ENCODE measurements at places on chromosomes 6 and 20.
A peak's percentile ranks its signal among the peaks of the same experiment; 100 is the strongest.

DNA sequence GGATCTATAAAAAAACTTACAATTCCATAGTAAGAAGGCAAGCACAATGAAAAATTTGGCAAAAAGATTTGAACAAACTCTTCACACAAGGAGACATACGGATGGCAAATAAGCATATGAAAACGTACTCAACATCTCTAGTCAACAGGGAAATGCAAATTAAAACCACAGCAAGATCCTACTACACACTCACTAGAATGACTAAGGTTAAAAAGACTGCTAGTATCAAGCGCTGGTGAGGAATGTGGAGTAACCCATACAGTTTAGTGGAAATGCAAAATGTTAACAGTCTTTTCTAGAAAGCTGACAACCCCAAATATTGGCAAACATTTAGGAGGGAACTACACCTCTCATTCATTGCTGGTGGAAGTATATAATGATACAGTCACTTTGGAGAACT, 175.9 kb upstream of the SGK1 start:
- DNase-seq, result no peak

DNA sequence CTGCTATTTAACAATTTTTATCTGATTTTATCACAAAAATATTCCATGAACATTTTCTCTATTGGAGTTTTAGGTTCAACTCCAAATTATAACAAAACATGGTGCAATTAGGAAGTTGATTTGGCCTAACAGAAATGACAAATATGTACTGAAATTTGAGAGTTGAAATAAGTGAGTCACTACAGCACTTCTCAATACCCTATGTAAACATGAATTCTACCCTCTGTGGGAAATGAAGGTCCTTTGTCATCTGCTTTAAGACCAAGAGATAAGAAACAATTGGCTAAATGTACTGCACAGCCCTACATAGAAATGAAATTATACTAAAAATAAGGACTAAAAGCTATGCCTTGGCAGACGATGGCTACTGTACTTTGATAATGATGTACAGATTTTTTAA, 86.2 kb upstream of the BEND6 start:
- DNase-seq, result no peak

GRCh38 chr20:54084727-54085388, 14.5 kb upstream of the BCAS1 start:
- DNase-seq, result no peak

DNA sequence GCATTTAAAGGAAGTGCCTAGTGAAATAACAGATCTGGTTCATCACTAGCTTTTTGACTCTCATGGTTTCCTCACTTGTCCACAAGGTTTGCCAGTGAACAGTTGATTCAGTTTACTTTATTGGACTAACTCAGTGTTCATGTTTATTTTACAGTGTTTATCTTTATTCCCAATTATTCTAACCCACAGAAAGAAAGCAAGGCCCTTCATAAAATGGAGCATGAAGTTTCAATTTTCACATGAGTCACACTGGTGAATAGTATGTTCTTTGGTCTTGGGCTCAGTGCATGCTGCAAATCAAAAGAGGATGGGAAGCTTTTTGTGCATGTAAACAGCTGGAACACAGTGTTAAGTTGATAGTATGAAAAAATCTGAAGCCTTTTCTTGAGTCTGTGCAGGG, 217.6 kb upstream of the HDDC2 start:
- no peak for DNase-seq

DNA sequence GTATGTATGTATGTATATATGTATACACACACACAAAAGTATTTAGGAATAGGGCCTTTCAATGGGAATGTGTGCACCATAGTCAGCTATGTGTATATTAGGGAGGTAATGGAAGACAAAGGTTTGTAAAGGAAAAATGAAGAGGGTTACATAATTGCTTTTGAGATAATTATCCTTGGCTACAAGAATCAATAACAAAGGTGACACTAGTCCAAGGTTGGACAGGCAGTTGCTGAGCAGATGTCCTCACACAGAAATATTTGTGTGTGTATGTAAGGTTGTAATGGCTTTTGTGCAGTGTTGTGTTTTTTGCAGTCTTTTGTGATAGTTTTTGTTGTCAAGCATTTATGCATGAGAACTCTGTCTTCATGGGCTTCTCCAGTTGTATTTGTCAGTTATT, 157.9 kb upstream of the MARCKS start:
- no peak for DNase-seq

GRCh38 chr20:9677100-9677623, 161.7 kb downstream of the PAK5 start:
- no peak for DNase-seq

DNA sequence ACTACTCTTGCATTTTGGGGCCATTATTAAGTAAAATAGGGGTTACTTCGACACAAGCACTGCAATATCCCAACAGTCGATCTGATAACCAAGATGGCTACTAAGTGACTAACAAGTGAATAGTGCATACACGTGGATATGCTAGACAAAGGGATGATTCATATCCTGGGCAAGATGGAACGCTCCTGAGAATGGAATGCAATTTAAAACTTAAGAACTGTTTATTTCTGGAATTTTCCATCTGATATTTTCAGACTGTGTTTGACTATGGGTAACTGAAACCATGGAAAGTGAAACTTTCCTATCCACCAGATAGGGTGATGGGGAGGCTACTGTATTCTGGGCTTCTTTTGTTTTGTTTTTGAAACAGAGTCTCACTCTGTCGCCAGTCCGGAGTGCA, 66.5 kb downstream of the ILRUN start:
- no peak for DNase-seq

GRCh38 chr6:109056661-109057060, 38.0 kb downstream of the SESN1 start:
- no peak for DNase-seq

GRCh38 chr6:110495949-110496348, 19.5 kb upstream of the SLC22A16 start:
- DNase-seq, result no peak

DNA sequence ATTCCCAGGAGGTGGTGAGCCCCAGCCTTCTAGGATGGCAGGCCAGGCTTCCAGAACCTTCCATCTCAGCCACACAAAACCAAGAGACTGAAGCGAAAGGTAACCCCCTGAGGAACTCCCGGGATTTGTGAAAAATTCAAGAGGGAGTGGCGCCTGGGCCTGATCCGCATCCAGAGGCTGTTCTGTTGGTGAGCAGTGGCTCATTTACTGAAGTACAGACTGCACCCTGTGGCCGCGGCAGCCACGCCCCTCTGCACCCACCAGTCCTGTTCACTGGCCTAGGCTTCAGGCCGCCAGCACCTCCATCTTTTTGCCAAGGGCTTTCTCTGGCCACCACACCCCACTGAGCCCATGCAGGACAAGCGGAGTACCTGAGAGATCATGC, 79.1 kb upstream of the PTPN1 start:
- DNase-seq, result no peak

DNA sequence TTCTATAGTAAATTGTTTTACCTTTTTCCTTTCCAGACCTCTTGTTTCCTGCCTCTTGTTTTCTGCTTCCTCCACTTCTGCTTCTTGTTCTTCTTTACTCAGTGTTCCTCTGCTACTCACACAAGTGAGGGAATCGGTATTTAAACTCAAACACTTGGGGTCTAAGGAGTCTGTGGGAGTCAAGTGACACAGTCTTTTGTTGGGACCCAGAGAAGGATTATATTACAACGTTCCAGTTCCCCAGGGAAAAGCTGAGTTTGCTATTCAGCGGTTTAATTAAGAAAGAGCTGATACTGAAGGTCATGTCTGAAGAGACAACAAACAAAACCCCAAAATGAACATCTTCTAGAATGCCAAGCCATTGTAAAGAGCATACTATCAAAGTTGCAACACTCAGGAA, 107.8 kb upstream of the CITED2 start:
- no peak for DNase-seq

GRCh38 chr20:62303340-62304226, 786 bp downstream of the ADRM1 start:
- DNase-seq, result peak; percentile 31

DNA sequence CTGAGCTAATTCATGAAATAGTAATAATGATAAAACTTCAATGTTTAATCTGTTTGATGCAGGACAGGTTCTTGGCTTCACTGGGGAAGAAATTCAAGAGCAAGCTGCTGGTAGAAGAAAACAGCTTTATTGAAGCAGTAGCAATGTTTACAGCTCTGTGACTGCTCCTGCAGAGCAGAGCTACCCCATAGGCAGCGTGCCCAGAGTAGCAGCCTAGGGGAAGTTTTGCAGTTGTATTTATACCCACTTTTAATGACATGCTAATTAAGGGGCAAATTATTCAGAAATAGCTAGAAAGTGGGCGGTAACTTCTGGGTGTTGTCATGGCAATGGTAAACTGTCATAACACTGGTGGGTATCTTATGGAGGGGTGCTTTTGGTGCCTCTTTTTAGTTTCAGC, 518.0 kb downstream of the RFPL4B start:
- DNase-seq, result no peak

- no peak for DNase-seq
Observed at GRCh38 chr6:37589941-37590340, 90.2 kb upstream of the CCDC167 start.

DNA sequence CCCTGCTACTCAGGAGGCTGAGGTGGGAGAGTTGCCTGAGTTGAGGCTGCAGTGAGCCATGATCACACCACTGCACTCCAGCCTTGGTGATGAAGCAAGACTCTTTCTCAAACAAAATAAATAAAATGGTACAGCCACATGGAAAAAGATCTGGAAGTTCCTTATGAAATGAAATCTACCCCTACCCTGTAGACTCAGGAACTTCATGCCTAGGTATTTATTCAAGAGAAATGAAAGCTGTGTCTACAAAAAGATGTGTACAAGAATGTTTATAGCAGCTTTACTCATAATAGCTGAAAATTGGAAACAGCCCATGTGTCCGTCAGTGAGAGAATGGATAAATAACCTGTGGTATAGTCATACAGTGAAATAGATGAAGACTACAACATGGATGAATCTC, 15.2 kb upstream of the C6orf62 start:
- DNase-seq, result no peak

DNA sequence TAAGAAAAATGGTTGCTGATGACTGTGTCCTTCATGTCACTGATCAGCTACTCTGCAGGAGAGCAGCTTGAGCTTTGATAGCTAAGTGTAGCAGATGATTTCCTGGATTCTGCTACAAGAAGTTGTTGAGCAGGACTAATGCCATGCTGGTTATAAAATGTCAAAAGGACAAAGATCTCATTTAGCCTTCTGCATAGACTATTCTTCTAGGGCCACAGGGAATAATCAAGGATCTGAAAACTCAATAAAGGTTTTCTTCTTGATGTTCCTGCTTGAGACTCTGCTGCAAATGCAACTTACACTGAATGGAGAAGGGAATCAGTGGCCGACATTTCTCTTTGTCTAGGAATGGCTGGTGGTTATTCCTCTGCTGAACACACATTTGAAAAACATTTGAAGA, 360.3 kb upstream of the PTCHD4 start:
- no peak for DNase-seq

DNA sequence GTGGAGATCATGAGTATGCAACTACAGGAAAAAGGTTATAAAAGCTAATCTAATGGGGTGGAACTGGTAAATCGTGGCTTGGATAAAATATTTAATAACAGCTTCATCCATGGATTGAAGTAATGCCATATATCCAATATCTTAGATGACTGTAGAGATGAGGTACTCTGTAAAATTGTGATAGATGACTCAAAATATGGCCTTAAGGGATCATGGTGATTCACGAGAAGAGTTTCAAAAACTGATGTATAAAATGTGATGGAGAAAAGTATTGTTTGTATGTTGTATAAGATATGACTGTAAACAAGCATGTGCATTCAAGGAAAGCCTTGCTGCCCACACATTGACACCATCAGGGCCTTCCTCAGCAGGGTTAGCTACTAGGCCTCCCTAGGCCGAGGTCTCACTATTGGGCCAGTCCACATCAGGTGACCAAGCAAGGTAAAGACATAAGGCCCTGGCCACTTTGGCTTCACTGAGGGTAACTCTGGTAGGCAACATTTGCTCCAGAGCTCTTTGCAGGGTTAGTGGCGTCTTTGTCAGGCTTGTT, 17.7 kb upstream of the CCN6 start:
- no peak for DNase-seq

- peak; percentile 91 for DNase-seq
Observed at GRCh38 chr6:158506601-158507000, 53.3 kb upstream of the TMEM181 start.

DNA sequence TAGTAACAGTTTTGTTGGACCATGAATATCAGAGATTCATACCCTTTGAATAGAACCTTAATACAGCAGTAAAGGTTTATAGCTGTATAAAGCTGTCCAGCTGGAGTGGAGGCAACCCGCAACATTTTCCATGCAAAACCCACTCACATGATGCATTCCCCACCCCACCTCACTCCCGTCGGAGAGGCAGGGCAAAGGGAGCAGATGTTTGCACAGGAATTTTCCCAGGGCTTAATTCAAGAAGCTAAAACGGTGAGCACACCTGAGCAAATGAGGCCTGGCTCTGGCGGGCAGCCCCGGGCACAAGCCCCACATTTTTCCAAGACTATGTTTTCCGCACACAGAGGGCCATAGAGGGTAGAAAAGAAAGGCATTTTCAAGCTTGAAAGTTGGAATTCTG, 191.7 kb downstream of the FOXC1 start:
- no peak for DNase-seq

DNA sequence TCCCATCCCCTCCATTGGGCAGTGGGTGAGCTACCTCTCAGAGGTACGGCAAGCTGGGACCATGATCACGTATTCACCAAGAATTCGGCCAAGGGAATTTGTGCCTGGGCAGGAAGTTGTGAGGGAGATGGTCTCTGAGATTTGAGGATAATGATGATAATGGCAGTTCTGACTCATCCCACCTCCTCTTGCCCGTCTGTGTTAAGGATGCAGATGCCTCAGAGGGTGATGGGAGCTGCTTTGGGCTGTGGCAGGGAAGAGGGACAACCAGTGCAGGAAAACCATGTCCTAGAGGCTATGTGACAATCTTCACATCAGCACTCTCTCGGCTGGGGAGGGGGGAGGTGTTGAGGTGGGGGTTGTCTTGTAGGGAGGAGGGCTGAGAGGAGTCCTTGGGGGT, 4.3 kb downstream of the TGM6 start:
- no peak for DNase-seq

- DNase-seq, result no peak
Observed at GRCh38 chr20:46637427-46638133, 13.7 kb downstream of the SLC13A3 start.

DNA sequence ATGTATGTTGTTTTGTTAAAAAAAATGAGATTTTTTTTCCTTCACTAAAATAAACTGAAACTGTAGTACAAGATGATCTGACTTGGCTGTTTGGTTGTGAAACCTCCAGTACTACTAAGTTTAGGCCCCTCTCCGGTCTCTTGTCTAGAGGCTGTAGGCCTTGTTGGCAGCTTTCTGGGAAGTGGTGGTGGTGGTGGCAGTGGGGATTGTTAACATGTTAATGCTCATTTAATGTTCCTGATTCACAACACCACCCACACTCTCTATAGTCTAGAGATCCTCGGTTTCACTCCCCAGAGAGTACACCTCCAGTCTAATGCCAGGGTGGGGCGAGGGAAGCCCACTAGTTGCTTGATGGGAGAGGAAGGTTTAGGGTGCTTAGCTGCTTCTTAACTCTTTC, 24.1 kb downstream of the STK4 start:
- DNase-seq, result no peak

DNA sequence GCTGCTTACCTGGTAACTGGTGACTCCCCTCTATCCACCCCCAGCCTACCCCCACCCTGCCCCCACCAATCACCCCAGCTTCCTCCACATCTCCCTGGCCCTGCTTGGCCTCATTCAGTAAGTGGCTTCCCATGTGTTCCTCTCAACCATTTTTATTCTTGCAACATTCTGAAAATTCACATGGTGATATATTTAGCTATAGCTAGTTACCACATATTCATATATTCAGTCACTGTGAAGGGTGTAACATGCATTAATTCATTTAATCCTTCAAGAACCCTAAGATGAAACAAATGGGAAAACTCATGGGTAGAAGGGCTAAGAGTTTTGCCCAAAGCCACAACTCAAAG, 95.4 kb upstream of the CEP85L start:
- DNase-seq, result no peak

Measured in H9 (cell line).